ENCODE measurements at places on chromosomes 16 and 17.

GRCh38 chr16:24745391-24745790 is 15.9 kb downstream of the TNRC6A start:
- DNase-seq = no peak

DNA sequence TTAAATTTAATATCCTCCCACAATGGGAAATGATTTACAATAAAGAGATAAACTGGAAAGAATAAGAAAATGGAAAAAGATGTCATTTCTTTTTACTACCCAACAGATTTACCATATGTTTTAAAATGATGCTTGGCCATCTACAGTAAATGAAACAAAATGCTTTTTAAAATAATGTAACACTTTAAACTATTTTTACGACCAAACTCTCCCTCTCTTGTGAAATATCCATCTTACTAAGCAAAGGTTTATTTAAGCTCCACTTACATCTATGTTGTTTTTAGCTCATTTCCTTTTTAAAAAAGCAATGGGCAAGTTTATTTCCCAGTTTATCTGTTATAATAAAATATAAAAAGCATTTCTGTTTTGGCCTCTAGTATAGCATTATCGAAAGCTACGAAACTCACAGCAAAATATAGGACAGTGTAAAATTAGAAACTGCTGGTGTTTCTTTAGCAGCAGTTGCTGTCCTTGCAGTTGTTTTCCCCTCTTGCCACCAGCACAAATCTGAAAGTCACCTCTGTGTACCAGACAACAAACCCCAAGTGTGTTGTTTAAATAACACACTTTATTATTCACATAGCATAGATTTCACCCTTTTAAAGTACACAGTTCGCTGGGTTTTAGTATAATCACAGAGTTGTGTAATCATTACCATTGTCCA is 195.1 kb downstream of the CDRT15L2 start:
- DNase-seq = no peak

- no peak for DNase-seq
Observed at GRCh38 chr17:36602030-36602748, 806 bp downstream of the MRM1 start.

DNA sequence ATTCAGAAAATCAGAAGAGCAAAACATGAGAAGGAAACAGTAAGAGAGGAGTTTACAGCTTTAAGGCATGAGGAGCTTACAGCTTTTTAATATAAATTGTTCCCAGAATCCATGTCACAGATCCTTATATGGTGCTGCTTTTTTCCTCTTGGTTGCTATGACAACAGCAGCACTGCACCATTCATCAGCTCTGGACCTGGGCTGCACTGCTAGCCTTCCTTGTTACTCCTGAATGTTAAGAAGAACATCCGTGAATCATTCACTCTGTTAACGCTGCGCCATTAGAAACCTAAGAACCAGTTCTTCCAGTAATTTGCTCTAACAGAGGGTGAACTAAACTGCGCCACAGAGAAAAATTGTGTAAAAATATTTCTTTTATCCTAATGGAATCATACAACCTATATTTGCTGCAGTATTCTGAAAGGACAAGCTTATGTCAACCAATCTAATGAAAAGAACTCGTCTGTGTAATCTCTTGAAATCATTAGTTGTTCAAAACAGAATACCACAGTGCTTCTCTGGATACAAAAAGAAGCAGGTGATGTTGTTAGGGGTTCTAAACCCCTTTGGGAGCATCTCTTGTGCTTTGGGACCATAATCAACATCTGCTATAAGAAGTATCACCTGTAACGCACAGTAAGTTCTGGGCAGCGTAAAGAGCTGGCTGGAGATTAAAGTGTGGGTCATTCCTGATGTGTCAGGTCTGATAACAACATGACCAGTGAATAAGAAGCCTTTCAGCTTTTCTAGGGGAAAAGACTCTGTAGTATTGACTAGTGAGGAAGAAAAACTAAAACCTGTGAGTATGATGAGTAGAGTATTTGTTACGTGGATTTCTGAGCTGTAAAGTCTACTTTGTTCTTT is 151.2 kb downstream of the TANC2 start:
- DNase-seq = no peak

DNA sequence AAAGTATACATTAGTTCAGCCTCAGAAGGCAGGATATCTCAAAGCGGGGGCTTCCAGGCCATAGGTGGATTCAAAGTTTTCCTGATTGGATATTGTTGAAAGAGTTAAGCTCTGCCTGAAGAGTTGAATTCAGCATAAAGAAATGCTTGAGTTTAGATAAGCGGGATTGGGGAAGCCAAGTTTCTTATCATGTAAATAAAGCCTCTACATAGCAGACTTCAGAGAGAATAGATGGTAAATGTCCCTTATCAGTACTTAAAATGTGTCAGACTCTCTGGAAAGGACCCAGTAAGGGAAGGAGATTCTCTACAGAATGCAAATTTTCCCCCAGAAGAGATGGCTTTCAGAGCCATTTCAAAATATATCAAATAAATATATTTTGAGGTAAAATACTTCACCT is 423.5 kb downstream of the SHISA9 start:
- no peak for DNase-seq

GRCh38 chr16:28473714-28474265 is 1.7 kb upstream of the NPIPB7 start:
- DNase-seq = no peak

GRCh38 chr17:8227238-8227581 is 16.8 kb upstream of the AURKB start:
- no peak for DNase-seq

GRCh38 chr16:69130461-69130860 is 1.9 kb downstream of the CHTF8 start:
- no peak for DNase-seq

DNA sequence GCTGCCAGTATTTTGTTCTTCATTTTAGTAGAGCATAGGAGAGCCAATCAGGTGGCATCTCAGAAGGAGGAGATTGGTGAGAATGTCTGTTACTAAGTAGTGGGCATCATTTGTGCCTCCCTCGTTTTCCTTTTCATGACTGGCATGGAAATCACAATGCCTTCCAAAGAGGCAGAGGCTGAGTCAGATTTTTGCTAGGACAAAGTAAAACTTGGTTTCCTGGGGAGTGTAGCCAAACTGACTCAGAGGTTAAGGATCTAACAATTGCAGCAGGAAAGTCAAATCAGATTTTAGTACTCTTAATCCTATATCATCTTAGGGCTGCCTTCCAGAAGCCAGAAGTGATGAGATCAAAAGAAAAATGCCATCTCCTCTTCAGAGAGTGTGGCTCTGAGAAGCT is 138.7 kb downstream of the ANKFN1 start:
- DNase-seq = no peak

GRCh38 chr16:10256784-10257641 is 74.8 kb upstream of the GRIN2A start:
- DNase-seq = peak; percentile 7

All from activated CD4-positive, alpha-beta T cell treated with anti-CD3 and anti-CD28 coated beads, Interleukin-2, amount 50 U/mL, for 24 hours (primary cell).